ENCODE measurements at places on chromosomes 6 and 20. TPM values are rescaled to one million over a fixed set of nuclear protein-coding genes. Genes with fewer than 3 reads are reported as not detected.
A peak's percentile ranks its signal among the peaks of the same experiment; 100 is the strongest.

The TSBP1 gene
- total RNA-seq, result not detected

GRCh38 chr20:1933465-1933870 lies 38.3 kb downstream of the SIRPA start:
- H3K4me1 ChIP-seq, result no peaks in the 10 kb centered on the region
- peaks cover 24% of the 10 kb centered on the region for H3K36me3 ChIP-seq
- H3K4me3 ChIP-seq, result no peak overlapping the region

The FKBP1C gene
- not detected for total RNA-seq

GRCh38 chr20:59063358-59064213 lies 21.0 kb upstream of the PRELID3B start:
- H3K4me3 ChIP-seq, result no peak overlapping the region
- peaks cover 3% of the 10 kb centered on the region for H3K4me1 ChIP-seq
- H3K27ac ChIP-seq, result no peak overlapping the region
- H3K27me3 ChIP-seq, result no peaks in the 10 kb centered on the region
- DNase-seq, result no peak
- H3K36me3 ChIP-seq, result no peaks in the 10 kb centered on the region

DNA sequence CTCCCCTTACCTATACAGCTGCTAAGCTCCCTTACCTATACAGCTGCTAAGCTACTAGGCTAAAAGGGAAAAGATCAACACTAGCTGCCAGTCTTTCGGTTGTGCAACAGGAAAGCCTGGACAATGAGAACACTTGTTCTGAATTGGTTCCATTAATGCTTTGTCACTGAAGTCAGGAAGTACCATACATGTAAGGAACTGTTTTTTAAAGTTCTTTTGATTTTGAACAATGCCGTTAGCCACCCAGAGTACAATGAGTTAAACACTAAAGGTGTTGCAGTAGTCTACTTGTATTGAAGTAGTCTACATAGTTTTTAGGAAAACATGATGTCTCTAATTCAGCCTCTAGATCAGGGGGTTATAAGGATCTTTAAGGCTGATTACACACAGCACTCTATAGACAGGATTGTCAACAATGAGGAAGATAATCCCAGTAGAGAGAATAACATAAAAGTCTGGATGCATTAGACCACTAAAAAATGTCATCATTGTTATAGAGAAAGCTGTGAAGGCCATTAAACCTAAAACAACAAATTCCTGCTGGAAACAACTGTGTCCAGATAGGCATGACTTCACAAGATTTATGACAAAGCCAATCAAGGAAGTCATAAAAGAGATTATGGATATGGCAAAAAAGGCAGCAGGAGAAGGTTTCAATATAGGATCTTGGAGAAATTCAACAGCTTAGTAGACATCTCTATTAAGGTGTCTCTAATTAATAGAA lies 306.3 kb downstream of the PHF3 start:
- no peaks in the 10 kb centered on the region for H3K4me1 ChIP-seq
- H3K4me3 ChIP-seq, result no peak overlapping the region
- no peak for DNase-seq

The CRISP2 gene
- total RNA-seq, result not detected

GRCh38 chr20:48403167-48403761 lies 424.5 kb downstream of the PREX1 start:
- H3K27ac ChIP-seq, result no peak overlapping the region
- H3K4me1 ChIP-seq, result no peaks in the 10 kb centered on the region
- H3K27me3 ChIP-seq, result no peaks in the 10 kb centered on the region

- DNase-seq, result no peak
- peak overlapping the region; percentile 51 for H3K4me3 ChIP-seq
- H3K27ac ChIP-seq, result no peak overlapping the region
- peaks cover 13% of the 10 kb centered on the region for H3K4me1 ChIP-seq
- H3K36me3 ChIP-seq, result no peaks in the 10 kb centered on the region
- peaks cover 7% of the 10 kb centered on the region for H3K27me3 ChIP-seq
These were observed 703 bp downstream of the EPHA7 start for GRCh38 chr6:93418408-93419303.

- no peaks in the 10 kb centered on the region for H3K27me3 ChIP-seq
- H3K4me1 ChIP-seq, result peaks cover 13% of the 10 kb centered on the region
These were observed 815 bp upstream of the ITPR3 start for GRCh38 chr6:33620158-33620855.

GRCh38 chr20:43942201-43942590 lies 27.5 kb downstream of the TOX2 start:
- H3K36me3 ChIP-seq, result no peaks in the 10 kb centered on the region
- H3K4me1 ChIP-seq, result peaks cover 17% of the 10 kb centered on the region
- peak overlapping the region; percentile 41 for H3K27ac ChIP-seq
- no peak overlapping the region for H3K4me3 ChIP-seq
- no peak for DNase-seq
- H3K27me3 ChIP-seq, result no peaks in the 10 kb centered on the region

DNA sequence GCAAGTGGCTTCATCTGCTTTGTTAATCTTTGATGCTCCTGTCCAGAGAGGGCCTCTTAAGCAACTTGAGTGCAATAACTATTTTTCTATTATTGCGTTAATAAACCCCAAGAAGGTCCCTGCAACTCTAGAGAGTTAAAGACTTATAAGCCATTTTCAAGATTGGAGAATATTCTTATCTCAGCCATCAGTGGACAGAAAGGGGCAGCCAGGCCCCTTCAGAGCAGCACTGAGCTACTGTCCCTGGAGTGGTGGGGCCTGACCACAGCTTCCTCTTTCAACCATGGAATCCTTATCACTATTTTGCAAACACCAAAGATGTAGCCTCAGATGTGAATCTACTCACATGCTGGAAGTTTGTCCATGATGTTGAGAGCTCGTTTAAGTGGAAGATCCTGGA lies 2.8 kb upstream of the MAS1L start:
- no peaks in the 10 kb centered on the region for H3K4me1 ChIP-seq
- H3K27ac ChIP-seq, result no peak overlapping the region
- DNase-seq, result no peak
- H3K27me3 ChIP-seq, result no peaks in the 10 kb centered on the region
- no peaks in the 10 kb centered on the region for H3K36me3 ChIP-seq

DNA sequence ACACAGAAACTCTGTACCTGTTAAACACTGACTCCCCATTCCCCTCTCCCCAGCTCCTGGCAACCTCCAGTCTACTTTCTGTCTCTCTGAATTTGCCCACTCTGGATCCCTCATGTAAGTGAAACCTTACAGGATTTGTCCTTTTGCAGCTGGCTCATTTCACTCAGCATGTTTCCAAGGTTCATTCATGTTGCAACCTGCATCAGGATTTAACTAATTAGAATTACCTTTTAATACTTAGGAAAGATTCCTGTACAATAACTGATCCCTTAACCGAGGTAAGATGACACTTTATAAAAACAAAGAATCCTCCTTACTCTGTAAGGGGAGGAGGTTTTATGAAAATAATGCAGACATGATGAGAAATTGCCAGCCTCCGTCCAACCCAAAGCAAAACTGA lies 113.1 kb upstream of the MTHFD1L start:
- DNase-seq, result no peak
- H3K4me1 ChIP-seq, result no peaks in the 10 kb centered on the region
- H3K36me3 ChIP-seq, result no peaks in the 10 kb centered on the region
- no peak overlapping the region for H3K27ac ChIP-seq
- H3K27me3 ChIP-seq, result no peaks in the 10 kb centered on the region

The ULBP1 gene
- 3.8 TPM for total RNA-seq

Data from ascending aorta (tissue), 2 donors.